Gastroesophageal sphincter (tissue), 4 donors: ENCODE measurements at places on chromosomes 4 and X.

GRCh38 chr4:33090910-33091309 lies 2370.7 kb downstream of the PCDH7 start:
- ATAC-seq, result no peak

- ATAC-seq, result peak; percentile 29
Observed at GRCh38 chr4:152100379-152101201, 339.8 kb upstream of the GATB start.

GRCh38 chr4:146520896-146521540 lies 722 bp downstream of the SLC10A7 start:
- no peak for ATAC-seq

DNA sequence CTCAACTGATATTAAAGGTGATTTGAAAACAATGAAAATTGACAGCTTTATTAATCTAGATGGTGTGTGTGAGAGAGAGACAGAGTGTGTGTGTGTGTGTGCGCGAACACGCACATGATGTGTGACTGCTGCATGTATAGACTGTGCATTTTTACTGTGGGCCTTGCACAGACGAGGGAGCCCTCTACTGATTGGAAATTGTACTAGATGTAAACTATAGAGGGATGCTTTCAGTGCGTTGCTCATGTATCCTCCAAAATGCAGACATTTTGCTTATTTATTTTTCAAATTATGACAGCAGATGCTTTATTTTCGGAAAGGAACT lies 168.4 kb upstream of the GK2 start:
- peak; percentile 26 for ATAC-seq

DNA sequence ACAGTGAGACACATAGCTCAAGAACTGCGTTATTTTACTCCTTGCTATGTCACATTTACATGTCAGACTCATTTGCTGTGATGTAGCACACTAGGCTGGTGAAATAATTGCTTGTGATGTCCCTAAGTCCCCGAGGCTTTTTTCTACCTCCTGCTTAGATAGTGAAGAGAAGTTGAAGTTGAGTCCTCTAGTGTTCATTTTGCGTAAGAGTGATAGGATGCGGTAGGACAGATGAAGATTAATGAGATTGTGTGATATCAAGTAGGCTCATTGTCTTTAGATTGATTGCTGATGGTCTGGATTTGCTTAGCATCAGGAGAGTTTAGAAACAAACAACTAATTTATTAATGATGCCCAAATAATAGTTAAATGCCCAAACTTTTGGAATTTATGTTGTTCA lies 173.6 kb upstream of the NUDT6 start:
- no peak for ATAC-seq
